ENCODE measurements at places on chromosomes 4 and X. TPM values are rescaled to one million over a fixed set of nuclear protein-coding genes. Genes with fewer than 3 reads are reported as not detected.

GLOD5 gene
- not detected for total RNA-seq

DNA sequence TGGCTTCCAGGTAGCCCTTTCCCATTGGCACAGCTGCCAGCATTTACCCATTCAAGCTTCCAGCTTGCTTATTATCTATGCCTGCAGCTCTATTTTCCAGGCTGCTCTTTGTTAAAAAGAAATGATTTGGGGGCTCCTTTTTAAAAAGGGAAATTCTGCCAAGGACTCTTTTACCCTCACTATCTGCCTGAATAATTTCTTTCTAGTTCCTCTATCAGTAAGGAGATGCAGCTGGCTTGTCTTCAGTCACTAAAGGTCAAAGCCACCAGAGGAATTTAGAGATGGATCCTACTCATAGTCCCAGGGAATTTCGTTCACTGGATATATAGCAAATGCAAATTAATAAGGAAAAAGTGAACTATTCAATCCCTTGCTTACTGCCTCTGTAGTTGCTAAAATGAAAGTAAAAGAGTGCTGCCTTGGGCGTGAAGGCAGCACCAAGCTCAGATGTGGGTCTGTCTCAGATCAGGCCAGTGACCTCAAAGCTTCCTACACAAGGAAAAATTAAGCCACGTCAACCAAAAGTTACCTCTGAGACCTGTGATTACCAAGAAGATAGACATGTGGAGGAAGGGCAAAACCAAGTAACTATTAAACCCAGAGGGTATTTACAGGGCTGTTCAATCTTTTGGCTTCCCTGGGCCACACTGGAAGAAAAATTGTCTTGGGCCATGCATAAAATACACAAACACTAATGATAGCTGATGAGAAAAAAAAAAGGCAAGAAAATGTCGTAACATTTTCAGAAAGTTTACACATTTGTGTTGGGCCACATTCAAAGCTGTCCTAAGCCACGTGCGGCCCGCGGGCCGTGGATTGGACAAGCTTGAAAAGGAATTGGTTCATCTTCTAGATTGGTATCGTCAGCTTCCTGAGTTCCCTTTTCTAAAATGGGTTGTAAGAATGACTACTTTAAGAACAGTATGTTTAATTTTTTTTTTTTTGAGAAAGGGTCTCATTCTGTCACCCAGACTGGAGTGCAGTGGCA, 5.3 kb downstream of the ARSF start:
- no peak overlapping the region for H3K4me3 ChIP-seq
- DNase-seq: no peak
- H3K27me3 ChIP-seq: no peaks in the 10 kb centered on the region
- no peaks in the 10 kb centered on the region for H3K36me3 ChIP-seq
- H3K27ac ChIP-seq: no peak overlapping the region

DNA sequence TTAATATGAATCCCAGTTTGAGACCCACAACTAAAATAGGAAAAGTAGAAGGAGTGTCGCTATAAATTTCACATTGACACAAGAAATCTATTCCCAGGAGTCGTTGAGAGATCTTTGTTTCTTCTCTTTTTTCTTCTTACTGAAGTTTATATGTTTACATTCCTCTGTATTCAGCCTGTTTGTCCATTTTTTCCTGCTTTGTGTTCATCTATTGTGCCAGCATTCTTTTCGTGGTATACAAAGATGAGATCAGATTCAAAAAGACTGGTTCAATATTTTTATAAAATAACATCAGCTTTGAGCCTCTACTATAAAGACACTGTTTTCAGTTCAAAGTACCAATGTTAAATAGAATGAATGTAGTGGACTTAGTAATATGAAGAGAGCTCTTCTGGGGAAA, 95.4 kb upstream of the MYOZ2 start:
- no peak overlapping the region for H3K27ac ChIP-seq
- H3K36me3 ChIP-seq: no peaks in the 10 kb centered on the region
- DNase-seq: no peak
- H3K4me3 ChIP-seq: no peak overlapping the region

GRCh38 chrX:20623448-20623847, 356.7 kb upstream of the RPS6KA3 start:
- no peaks in the 10 kb centered on the region for H3K36me3 ChIP-seq
- DNase-seq: no peak
- no peaks in the 10 kb centered on the region for H3K4me1 ChIP-seq
- H3K27me3 ChIP-seq: no peaks in the 10 kb centered on the region
- H3K4me3 ChIP-seq: no peak overlapping the region

SHROOM2 gene
- 0.15 TPM for total RNA-seq

- no peak for DNase-seq
- no peak overlapping the region for H3K27ac ChIP-seq
- H3K27me3 ChIP-seq: no peaks in the 10 kb centered on the region
- H3K36me3 ChIP-seq: no peaks in the 10 kb centered on the region
- no peak overlapping the region for H3K4me3 ChIP-seq
These were observed 68.9 kb upstream of the BMP2K start for GRCh38 chr4:78707268-78707667.

- no peak overlapping the region for H3K27ac ChIP-seq
- no peak for DNase-seq
- H3K4me1 ChIP-seq: no peaks in the 10 kb centered on the region
- no peaks in the 10 kb centered on the region for H3K27me3 ChIP-seq
These were observed 269.1 kb upstream of the SLIT2 start for GRCh38 chr4:19982556-19982955.

GRCh38 chr4:186485561-186486062, 69.8 kb downstream of the MTNR1A start:
- H3K4me1 ChIP-seq: no peaks in the 10 kb centered on the region
- DNase-seq: no peak
- no peaks in the 10 kb centered on the region for H3K27me3 ChIP-seq
- H3K4me3 ChIP-seq: no peak overlapping the region

GCNA gene
- total RNA-seq: 5.4 TPM

DNA sequence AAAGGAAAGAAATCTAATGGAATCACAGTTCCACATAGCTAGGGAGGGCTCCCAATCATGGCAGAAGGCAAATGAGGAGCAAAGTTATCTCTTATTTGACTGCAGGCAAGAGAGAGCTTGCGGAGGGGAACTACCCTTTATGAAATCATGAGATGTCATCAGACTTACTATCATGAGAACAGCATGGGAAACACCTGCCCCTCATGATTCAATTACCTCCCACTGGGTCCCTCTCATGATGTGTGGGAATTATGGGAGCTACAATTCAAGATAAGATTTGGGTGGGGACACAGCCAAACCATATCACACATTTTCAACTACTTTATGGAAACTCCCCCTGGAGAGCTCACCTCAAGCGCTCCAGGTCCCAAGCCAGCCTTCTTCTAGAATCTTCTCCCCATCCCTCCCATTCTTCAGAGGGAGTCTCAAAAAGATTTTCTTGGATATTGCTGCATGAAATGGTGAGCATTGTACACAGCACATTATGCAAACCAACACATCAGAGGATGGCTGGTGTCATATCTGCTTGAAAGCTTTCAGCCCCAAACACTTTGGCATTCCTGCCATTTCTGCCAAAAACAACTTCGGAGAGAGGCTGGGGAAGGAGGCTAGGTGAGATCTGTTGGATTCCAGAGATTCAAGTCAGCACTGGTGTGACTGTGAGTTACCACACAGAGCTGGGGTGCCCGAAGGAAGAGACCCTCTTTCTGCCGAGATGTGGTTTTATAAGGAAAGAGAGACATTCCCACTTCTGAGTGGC, 6.9 kb downstream of the FGFBP1 start:
- H3K4me3 ChIP-seq: no peak overlapping the region
- no peak overlapping the region for H3K27ac ChIP-seq
- H3K4me1 ChIP-seq: peaks cover 16% of the 10 kb centered on the region
- no peak for DNase-seq
- no peaks in the 10 kb centered on the region for H3K36me3 ChIP-seq
- H3K27me3 ChIP-seq: no peaks in the 10 kb centered on the region

GRCh38 chrX:80181079-80181478, 166.5 kb downstream of the TBX22 start:
- H3K4me3 ChIP-seq: no peak overlapping the region
- no peak overlapping the region for H3K27ac ChIP-seq
- no peaks in the 10 kb centered on the region for H3K36me3 ChIP-seq
- DNase-seq: no peak

FHDC1 gene
- total RNA-seq: 0.07 TPM

MAGEA1 gene
- total RNA-seq: 31.6 TPM

GRCh38 chr4:8700531-8700930, 108.0 kb downstream of the CPZ start:
- no peaks in the 10 kb centered on the region for H3K4me1 ChIP-seq
- no peak for DNase-seq
- H3K27me3 ChIP-seq: no peaks in the 10 kb centered on the region
- H3K27ac ChIP-seq: no peak overlapping the region
- H3K4me3 ChIP-seq: no peak overlapping the region

- H3K27me3 ChIP-seq: no peaks in the 10 kb centered on the region
- H3K27ac ChIP-seq: no peak overlapping the region
- no peaks in the 10 kb centered on the region for H3K4me1 ChIP-seq
- no peak overlapping the region for H3K4me3 ChIP-seq
- H3K36me3 ChIP-seq: no peaks in the 10 kb centered on the region
These were observed 230.8 kb downstream of the TMEM47 start for GRCh38 chrX:34426334-34426733.

DNA sequence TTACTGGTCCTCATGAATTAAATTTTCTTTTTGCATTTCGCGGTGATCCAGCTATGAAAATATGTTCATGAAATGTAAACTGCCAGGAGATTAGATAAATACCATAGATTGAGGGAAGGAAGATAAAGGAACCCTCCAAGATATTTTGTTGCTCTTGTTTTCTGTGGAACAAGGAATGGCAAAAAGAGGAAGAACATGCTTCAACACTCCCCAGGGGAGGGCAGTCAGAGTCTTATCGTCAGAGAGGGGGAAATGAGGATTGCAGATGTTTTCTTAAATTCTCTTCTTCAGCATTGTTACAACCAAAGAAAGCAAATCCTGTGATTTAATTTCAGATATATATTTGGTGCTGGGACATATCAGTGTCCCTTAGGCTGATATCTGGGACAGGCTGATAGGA, 9.5 kb upstream of the SFRP2 start:
- peaks cover 7% of the 10 kb centered on the region for H3K4me1 ChIP-seq
- H3K27me3 ChIP-seq: no peaks in the 10 kb centered on the region
- no peak for DNase-seq
- H3K4me3 ChIP-seq: no peak overlapping the region
- H3K27ac ChIP-seq: no peak overlapping the region

PDE6B gene
- total RNA-seq: not detected

- no peak for DNase-seq
- H3K4me3 ChIP-seq: no peak overlapping the region
- H3K4me1 ChIP-seq: no peaks in the 10 kb centered on the region
These were observed 364.6 kb downstream of the ZIC3 start for GRCh38 chrX:137930533-137930932.

ZDHHC15 gene
- not detected for total RNA-seq

NSUN7 gene
- not detected for total RNA-seq

DMRTC1B gene
- not detected for total RNA-seq

- no peak for DNase-seq
- H3K27ac ChIP-seq: no peak overlapping the region
These were observed 35.1 kb downstream of the GAB3 start for GRCh38 chrX:154715825-154716224.

MTTP gene
- total RNA-seq: 0.04 TPM

NAA11 gene
- total RNA-seq: not detected

NLGN3 gene
- 0.86 TPM for total RNA-seq

GRCh38 chrX:13283950-13284546, 35.8 kb downstream of the ATXN3L start:
- no peak overlapping the region for H3K27ac ChIP-seq
- no peaks in the 10 kb centered on the region for H3K4me1 ChIP-seq
- H3K36me3 ChIP-seq: no peaks in the 10 kb centered on the region

DNA sequence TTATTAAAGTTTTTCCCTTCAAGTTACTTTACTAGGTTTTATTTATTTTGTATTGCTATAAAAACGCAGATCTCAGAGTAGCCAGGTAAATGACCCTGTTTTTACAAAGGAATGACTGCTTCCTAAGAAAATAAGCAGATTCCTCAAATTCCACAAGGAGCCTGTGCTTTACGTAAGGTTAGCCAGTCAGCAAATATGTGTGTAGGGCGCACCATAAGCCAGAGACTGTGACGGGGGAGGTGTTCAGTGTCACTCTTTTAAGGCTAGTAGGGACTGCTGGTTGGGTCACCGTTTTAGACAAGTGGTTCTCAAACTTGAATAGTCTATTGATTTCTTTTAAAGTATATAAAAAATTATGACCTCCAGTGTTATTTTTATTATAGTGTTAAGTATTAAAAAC, 119.9 kb downstream of the ANK2 start:
- H3K27me3 ChIP-seq: no peaks in the 10 kb centered on the region
- H3K36me3 ChIP-seq: no peaks in the 10 kb centered on the region
- DNase-seq: no peak
- H3K4me3 ChIP-seq: no peak overlapping the region
- H3K27ac ChIP-seq: no peak overlapping the region

SHISA3 gene
- total RNA-seq: not detected

DNA sequence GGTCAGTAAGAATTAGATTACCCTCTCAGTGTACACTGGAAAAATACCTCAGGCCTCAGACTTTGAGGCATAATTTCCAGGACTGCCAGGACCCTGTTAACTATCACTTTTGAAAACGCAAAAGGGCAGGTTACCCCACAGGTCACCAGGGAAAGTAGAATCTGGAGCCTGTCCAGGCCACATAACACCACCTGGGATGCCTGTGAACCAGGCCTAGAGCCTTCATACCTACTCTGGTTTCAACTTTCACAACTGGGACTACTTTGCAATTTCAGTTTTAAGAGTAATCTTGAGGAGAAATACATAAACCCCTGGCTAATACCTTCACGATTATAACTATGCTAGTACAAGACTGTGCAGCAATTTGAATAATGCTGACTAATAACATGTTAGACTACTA, 132.4 kb downstream of the HHIP start:
- H3K27me3 ChIP-seq: no peaks in the 10 kb centered on the region
- H3K27ac ChIP-seq: no peak overlapping the region
- DNase-seq: no peak
- no peaks in the 10 kb centered on the region for H3K4me1 ChIP-seq

SLIT2 gene
- not detected for total RNA-seq

Data from Karpas-422 (cell line).